ENCODE measurements at places on chromosomes 3 and 15. TPM values are rescaled to one million over a fixed set of nuclear protein-coding genes. Genes with fewer than 3 reads are reported as not detected.

- H3K27ac ChIP-seq: no peak overlapping the region
- no peak for DNase-seq
- peaks cover 5% of the 10 kb centered on the region for H3K4me1 ChIP-seq
- H3K4me3 ChIP-seq: no peak overlapping the region
Measured at GRCh38 chr3:124149771-124150170, 157.8 kb upstream of the ROPN1 start.

MEGF11 gene
- total RNA-seq: not detected

GRCh38 chr3:42351207-42351606 lies 59.2 kb downstream of the LYZL4 start:
- peaks cover 2% of the 10 kb centered on the region for H3K27me3 ChIP-seq
- peak; percentile 40 for DNase-seq
- H3K4me3 ChIP-seq: no peak overlapping the region
- H3K36me3 ChIP-seq: no peaks in the 10 kb centered on the region

- H3K27me3 ChIP-seq: peaks cover 45% of the 10 kb centered on the region
- H3K27ac ChIP-seq: no peak overlapping the region
- H3K4me1 ChIP-seq: no peaks in the 10 kb centered on the region
- H3K4me3 ChIP-seq: no peak overlapping the region
Measured at GRCh38 chr15:89492111-89492641, 4.2 kb downstream of the RHCG start.

PEX5L gene
- total RNA-seq: 0.21 TPM

ITGA11 gene
- 2.4 TPM for total RNA-seq

- peaks cover 52% of the 10 kb centered on the region for H3K4me1 ChIP-seq
- no peak for DNase-seq
- peaks cover 7% of the 10 kb centered on the region for H3K36me3 ChIP-seq
- H3K4me3 ChIP-seq: no peak overlapping the region
- peaks cover 3% of the 10 kb centered on the region for H3K27me3 ChIP-seq
Measured at GRCh38 chr3:11172096-11172690, 17.9 kb downstream of the HRH1 start.

GRCh38 chr3:23941440-23941839 lies 3.6 kb upstream of the NR1D2 start:
- H3K27ac ChIP-seq: no peak overlapping the region
- no peak for DNase-seq
- H3K4me1 ChIP-seq: peaks cover 12% of the 10 kb centered on the region
- H3K27me3 ChIP-seq: no peaks in the 10 kb centered on the region
- 0 out of 2 replicates have a peak, but pooled peaks cover 5% of the 10 kb centered on the region for H3K36me3 ChIP-seq
- H3K4me3 ChIP-seq: no peak overlapping the region

DNA sequence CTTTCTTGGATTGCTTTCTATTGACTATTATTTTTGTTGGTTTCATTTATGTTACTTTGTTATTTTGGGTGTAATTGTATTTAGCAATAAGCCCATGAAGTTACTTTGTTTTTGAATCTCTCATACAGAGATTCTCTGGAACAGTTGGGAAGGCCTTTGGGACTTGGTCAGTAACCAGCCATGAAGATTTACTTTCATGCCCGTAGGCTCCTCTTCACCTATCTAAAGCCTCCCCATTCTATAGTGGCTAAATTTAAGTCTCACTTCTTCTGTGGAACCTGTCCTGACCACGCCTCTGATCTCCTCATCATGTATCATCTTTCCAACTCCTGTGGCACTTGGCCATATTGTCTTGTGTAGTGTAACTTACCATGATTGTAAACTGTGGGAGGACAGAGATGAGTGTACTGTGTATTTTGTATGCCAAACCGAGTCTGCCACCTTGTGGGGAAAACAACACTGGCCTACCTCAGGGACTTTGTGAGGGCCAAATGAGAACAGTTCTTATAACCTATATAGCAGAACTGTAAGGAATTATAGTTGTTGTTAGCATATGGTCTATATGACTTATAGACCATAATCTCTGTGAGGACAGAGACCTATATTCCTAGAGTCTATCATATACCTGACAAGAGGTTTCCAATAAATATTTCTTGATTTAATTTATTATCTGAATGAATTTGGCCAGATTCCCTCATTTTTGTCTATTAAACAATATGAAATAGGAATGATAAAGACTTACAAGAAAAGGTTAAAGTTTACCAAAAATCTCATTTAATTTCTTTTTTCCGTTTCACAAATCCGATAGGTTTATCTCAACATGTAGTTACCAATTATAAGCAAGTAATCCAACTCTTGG lies 75.0 kb downstream of the STARD9 start:
- H3K4me3 ChIP-seq: no peak overlapping the region
- peaks cover 16% of the 10 kb centered on the region for H3K4me1 ChIP-seq
- H3K27me3 ChIP-seq: no peaks in the 10 kb centered on the region
- no peaks in the 10 kb centered on the region for H3K36me3 ChIP-seq
- peak; percentile 86 for DNase-seq

DNA sequence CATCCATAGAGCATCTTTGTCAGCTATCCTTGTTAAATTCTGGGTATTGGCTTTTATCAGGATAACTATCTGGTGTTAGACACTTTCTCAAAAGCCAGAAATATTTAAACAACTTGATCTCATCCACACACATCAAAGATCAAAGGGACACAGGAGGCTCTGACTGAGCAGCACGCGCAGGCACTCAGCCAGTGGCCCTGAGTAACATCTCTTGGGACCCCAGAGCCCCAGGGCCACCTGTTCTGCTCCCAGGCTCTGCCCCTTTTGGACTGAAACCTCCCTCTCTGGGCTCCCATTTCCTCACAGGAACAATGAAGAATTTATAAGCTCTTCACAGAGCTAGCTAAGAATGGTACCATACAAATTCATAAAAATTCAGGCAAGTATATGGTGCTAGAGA lies 16.1 kb downstream of the ATP10A start:
- H3K27me3 ChIP-seq: peaks cover 7% of the 10 kb centered on the region
- H3K4me1 ChIP-seq: peaks cover 72% of the 10 kb centered on the region
- H3K27ac ChIP-seq: peak overlapping the region; percentile 52
- H3K4me3 ChIP-seq: no peak overlapping the region
- peaks cover 5% of the 10 kb centered on the region for H3K36me3 ChIP-seq

MEIS2 gene
- 40.9 TPM for total RNA-seq

Measured in HFFc6 (cell line).